ENCODE measurements at places on chromosomes 4 and X.

DNA sequence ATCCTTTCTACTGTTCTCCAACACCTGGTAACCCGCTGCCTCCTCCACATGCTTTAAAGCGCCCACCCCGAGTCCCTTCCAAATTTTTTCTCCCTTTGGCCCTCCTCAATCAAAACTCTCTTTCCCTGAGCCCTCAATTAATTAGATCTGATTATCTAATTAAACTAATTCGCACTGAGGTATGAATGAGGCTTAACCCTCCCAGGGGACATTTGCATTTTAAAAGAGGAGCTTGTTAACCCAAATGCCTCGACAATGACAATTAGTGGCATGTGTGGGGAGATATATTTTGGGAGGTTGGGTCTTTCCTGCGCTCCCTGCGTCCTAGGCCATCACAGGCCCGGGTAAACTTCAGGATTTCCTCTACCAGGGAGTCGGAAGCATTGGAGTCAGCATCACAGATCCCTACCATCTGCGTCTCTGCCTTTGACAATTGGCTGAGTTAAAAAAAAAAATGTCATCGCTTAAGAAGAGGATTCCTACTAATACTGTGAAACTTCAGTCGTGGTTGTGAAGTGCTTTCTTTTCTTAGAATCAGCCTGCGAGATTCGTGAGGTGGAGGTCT, 50.6 kb downstream of the TENM3 start:
- no peak for DNase-seq

GRCh38 chr4:17134100-17134499, 235.7 kb upstream of the LDB2 start:
- no peak for DNase-seq

DNA sequence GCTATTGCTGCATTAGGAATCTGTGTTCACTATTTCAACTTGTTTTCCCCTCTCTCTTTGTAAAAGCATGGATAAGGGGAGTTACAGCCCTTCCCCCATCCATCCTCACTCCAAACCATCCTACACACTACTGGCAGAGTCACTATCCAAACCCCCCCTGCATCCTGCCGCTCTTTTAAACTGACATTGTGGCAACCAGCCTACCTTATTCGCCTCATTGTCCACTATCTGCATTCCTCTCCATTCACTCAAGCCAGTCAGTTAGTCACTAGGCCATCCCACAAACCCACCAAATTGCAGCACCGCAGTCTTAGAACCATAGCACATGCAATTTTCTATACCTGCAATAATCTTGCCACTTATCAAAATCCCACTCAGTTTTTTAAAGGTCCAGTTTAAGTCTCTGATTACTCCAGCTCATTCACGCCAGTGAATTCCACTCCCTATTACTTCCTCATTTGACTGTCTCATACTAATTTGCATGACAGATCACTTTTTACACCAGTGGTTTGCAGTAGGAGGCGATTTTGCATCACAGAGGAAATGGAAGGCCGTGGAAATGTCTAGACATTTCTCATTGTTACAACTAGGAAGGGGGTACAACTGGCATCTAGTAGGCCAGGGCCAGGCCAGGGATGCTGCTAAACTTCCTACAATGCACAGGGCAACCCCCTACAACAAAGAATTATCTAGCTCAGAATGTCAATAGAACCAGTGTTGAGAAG, 181.8 kb downstream of the HS6ST2 start:
- no peak for DNase-seq

GRCh38 chrX:38985375-38985774, 184.1 kb downstream of the MID1IP1 start:
- no peak for DNase-seq

- DNase-seq = no peak
Measured at GRCh38 chr4:108193886-108194672, 25.3 kb upstream of the LEF1 start.

DNA sequence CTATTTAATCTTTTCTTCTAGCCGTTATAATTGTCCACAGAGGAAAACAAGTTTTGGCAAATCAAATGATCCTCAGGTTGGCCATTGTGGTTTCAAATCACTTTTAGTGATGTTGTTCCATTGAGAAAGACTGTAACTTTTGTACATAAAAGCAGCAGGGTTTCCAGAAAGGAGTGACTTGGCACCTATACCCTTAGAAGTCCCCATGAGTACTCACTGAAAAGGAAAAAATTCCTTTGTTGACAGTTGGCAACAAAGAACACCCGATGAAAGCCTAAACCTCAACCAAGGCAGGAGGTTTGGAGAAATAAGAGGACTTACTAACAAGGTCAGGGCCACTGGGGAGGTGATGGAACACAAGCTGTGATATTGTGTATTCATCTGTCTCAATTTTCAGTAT, 474.4 kb downstream of the RAPGEF2 start:
- DNase-seq = no peak

DNA sequence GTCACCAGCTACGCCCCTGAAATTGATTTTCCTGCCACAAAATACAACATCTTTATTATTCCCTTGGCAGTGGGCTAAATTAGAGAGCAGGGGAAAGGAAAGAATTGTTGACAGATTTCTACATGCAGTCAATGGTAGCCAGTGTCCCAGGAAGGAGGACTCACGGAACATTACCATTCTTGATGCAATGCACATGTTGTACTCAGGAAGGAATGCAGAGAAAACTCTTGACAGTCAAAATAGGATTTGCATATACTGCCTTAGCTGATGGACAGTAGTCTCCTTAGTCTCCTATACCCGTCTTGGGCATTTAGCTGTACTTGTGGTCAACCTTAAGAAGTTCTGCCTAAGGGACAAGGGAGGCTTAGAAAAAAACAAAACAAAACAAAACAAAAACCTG, 158.0 kb upstream of the GYPA start:
- no peak for DNase-seq

DNA sequence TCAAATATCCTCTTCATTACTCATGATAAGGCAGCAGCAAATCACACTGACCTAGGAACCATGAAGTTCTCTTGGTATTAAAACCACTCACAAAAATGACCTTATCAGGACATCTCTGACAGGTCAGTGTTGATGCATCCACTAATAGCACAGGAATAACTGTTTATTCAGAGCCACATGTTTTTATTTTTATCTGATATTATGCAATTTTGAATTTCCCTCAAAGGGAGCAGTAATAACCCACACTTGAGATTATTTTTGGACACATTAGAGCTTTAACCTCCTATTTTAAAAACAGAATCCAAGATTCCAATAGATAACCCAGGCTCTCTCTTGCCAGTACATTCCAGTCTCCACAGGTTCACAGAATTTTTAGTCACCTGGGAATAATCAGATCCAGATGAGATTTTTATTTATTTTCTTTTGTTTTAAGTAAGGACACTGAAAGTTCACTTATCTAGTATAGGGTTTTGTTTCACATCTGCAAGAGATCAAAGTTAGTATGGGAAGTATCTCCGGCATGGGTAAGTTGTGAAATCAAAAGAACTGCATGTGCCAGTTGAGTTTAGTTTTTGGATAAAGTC, 36.3 kb upstream of the MYOZ2 start:
- DNase-seq = no peak

GRCh38 chrX:154603438-154604430, 15.3 kb downstream of the CTAG1B start:
- DNase-seq = no peak

DNA sequence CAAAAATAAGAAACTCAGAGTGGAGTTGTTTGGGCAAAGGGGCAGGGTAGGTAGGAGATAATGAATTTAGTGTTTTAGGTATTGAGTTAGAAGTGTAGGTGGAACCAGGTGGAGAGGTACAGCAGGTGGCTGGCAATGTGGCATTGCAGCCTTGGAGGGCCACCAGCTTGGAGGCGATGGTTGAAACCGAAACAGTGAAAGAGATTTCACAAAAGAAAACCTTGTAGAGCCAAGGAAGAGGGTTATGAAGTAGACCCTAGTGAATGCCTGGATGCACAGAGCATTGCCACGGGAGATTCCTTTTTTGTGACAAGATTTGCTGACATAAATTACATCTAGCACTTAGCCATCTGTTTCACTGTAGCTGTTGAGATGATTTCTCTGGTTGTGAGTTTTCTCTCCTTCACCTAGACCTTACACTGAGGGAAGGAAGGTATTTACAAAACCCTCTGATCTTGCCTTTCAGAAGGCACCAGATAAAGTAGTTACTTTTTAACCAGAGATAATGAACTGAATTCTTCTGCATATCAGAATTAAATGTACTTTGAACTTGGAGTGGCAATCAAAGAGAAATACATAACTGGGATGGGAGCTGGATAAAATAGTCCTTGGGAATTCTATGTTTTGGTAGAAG, 104.1 kb upstream of the CASK start:
- DNase-seq = no peak

GRCh38 chrX:100648458-100649417, 4.7 kb downstream of the SRPX2 start:
- DNase-seq = no peak

- DNase-seq = no peak
Measured at GRCh38 chr4:147532896-147533295, 52.0 kb downstream of the EDNRA start.

DNA sequence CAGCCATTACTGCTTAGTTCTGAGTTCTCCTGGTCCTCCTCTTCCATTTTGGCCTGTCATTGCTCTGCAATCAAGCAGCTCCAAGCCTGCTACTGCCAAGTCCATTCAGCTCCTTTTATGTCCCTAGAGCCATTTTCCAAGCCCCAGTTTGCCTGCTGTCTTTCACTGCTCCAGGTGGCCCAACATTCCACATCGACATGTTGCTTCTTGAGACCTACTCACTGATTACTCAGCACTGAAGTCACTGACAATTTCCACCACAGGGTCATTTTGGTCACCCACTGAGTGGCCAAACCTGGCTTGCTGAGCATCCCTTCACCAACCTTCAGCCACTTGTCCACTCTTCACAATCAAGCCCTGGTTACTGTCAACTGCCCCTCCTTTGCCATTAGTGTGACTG, 27.2 kb downstream of the LRIT3 start:
- DNase-seq = no peak

DNA sequence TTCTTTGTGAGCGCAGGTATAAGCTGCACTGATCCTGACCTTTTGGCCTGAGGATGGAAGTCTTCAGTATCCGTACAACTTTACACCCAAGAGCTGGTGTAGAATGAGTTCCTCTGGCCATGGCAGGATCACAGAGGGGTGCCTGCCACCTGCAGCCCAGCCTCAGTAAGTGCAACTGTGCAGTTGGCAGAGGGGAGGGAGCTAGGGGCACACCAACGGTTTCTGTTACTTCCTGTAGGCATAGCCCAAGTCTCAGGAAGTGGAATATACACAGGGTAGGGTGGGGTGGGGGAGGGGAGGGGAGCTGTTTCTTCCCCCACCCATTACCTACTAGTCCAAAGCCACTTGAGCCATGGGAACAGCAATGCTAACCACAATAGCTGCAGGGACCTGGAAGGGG, 85.4 kb upstream of the GBA3 start:
- no peak for DNase-seq

GRCh38 chrX:76183289-76184049, 10.6 kb downstream of the PBDC1 start:
- no peak for DNase-seq

DNA sequence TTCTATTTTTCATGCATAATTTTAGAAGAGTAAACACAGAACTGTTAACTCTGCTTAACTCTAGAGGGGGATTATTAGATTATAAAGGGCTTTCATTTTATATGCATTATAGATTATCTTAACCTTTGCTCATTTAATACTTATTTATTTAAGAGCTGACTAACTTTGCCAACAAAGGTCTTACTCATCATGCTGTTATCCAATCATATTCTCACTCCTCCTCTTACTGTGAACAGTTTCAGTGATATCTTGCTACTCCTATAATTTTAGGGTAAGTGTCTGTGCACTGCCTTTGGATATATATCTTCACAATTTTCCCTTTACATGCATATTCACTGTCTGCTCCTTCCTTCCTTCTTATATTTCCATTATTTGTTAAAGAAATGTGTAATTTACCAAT, 1814.9 kb downstream of the STIM2 start:
- no peak for DNase-seq

DNA sequence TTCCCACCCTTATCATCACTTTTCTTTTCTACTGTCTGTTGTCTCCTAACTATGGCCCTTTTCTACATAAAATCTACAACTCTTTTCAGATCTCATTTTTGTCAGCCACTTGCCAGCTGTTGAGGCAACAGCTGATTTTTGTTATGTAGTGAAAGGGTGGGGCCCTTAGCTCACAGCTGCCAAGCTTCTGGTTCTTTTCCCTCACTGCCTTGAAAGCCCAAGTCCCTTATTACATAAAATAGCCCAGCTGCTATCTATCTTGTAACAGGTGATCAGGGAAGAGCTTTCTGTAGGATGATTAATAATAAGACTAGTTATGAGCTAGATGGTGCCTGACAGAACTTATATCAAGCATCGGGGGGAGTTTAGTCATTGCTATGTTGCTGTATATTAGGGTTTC, 45.9 kb downstream of the ADGRL3 start:
- no peak for DNase-seq

Data from SK-N-MC (cell line).